SJSA1 (cell line): ENCODE measurements at places on chromosomes 12 and 14.
A peak's percentile ranks its signal among the peaks of the same experiment; 100 is the strongest.

- DNase-seq: no peak
Observed at GRCh38 chr14:57087841-57088240, 180.9 kb downstream of the EXOC5 start.

DNA sequence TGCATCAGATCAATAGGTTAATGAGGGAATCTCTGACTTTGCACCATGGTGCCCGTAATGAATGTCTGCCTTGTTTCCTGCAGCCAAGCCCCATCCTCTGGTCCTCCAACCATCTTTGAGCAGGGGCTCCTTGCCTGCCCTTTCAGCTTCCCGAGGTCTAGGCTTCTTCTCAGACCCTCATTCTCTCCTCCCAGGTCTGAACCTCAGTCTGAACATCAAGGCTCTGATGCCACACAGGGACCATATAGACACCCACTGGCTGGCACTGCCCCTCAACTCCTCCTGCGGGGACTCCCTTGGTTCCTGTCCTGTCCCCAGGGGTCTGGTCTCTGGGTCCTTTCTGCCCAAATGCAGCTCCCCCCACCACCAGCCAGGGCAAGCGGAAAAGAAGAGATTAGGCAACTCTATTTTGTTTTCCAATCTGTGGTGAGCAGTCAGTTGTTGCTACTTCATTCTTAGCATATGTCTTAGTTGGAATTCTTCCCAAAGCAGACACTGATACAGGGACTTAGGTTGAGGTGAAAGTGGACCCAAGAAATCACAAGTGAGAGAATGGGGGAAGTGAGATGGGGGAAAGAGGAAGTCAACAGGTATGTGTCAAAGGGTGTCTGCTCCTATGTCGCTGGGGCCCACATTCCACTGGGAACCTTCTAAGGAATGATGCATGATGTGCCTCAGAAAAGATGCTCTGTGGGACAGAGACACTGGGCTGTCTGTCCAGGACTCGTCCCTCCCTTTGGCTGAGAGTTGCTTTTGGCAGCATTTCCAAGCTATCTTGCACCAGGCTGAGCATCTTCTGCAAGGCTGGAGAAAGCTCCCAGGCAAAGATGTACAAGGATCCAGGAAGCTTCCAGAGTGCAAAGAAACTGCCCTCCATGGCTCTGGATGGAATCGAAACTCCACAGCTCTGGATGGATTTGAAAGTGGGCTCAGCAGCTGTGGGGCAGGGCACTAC, 1096.5 kb upstream of the TMEM132C start:
- no peak for DNase-seq

DNA sequence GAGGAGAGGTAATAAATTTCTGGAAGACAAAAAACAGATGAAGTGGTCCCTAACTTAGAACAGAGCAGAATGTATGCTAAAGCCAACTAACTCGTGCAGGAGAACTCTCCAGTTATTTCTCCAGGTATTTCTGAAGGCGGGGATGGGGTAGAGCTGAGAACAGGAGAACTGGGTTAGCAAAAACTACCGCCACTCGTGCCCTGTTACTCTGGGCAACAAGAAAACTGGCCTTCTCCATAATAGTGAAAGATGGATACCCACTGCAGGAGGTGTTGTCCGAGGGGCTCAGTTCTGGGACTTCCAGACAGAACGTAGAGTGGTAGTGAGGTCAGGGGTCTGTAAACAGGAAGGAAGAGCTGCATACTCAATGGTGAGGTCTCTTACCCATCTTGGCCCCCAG, 187.3 kb upstream of the FRMD6 start:
- DNase-seq: no peak

DNA sequence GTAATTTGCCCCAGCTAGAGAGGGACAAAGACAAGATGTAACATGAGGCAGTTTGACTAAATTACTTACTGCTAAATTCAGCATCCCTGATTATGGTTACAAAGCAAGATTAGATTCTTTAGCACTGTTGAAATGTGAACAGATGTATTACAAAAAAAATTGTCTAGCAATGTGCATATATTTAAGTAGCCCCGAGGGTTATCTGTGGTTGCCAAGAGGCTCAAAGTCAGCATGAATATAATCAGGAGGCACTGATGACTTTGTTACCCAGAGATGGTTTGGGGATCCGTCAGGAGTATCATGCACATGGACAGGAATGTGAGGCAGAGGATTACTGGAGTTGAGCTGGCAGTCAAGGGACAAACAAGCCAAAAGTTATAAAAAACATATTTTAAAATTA, 356.9 kb upstream of the CCDC196 start:
- DNase-seq: no peak

- peak; percentile 96 for DNase-seq
Observed at GRCh38 chr12:120116792-120117651, 469 bp upstream of the RAB35 start.

DNA sequence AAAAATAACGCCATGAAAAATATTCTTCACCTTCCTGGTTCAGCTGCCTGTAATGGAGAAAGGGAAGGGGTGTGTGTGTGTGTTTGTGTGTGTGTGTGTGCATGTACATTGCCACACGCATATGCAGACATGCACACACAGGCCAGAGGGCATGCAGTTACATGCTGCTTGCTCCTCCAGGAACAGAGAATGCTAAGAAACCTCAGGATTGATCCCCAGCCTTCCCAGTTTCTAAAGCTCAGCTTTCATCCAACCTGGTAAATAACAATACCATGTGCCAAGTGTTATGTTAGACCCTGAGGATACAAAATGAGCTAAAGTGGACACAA, 241.7 kb downstream of the SPTSSA start:
- no peak for DNase-seq

- DNase-seq: no peak
Observed at GRCh38 chr14:79786522-79786921, 424.8 kb downstream of the DIO2 start.

- no peak for DNase-seq
Observed at GRCh38 chr12:65460063-65460462, 181.6 kb downstream of the MSRB3 start.

GRCh38 chr12:52828591-52829021, 5.5 kb downstream of the KRT79 start:
- peak; percentile 82 for DNase-seq

DNA sequence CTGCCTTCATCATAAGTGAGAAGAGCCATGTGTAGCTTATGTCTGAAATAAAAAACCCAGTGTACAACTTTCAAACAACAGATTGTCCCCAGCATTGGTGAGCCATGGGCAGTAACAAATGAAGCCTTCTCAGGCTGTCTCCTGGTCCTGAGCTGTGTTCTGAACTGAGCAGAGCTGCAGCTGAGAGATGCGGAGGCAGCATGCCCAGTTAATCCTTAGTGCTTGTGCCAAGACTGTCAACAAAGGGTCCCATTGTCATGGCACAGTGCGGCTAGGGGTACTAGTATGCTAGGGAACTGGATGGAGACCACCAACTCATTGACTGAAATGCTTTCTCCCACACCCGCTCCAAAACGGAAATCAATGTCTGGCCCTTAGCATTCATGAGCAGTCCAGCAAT, 154.3 kb downstream of the RMST start:
- DNase-seq: no peak

- DNase-seq: no peak
Observed at GRCh38 chr12:25052196-25052913, 103.5 kb upstream of the BCAT1 start.

- DNase-seq: no peak
Observed at GRCh38 chr12:3554371-3555115, 63.5 kb downstream of the PRMT8 start.

- no peak for DNase-seq
Observed at GRCh38 chr14:65879248-65880009, 466.9 kb downstream of the FUT8 start.

GRCh38 chr14:54465654-54466053, 23.1 kb downstream of the GMFB start:
- DNase-seq: no peak

DNA sequence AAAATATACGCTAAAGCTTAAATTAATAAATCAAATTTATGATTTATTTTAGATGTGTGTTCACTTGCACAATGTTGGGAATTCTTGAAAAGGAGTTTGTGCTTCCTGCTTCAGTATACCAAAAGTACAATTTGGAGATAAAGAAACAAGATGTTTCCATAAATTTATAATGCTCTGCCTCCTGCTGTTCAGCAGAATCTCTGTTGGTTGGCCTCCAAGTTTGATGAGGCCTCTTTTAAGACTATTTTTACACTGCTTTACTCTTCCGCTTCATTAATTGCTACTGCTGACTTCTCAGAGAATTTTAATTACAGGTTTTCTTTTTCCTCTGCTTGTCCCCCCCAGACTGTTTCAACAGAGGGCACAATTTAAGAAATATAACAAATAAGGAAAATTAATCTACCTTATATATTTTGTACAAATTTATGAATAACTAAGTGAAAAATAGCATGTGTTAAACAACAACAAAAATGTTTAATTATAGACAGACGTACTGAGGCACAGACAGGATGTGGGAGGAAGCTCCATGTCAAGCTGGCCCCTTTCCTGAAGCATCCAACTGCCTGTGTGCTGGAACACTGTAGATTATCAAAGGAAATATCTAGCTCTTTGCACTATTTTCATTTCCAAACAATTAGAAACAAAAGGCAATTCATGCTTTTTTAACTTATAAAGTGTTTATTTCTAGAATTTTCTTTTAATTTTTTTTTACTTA, 83.9 kb downstream of the PIK3C2G start:
- no peak for DNase-seq

DNA sequence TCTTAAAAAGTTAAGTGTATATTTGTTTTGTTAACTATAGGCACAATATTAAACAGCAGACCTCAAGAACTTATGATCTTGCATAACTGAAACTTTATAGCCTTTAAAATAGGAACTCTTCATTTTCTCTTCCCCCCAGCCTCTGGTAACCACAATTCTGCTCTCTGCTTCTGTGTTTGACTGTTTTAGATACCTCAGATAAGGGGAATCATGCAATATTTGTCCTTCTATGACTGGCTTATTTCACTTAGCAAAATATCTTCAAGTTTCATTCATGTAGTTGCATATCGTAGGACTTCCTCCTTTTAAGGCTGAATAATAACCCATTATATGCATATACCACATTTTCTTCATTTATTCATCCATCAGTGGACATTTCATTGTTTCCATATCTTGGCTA, 131.3 kb downstream of the PTPRO start:
- DNase-seq: no peak

GRCh38 chr14:46651526-46652144, at the start of gene RPL10L:
RPL10L (minus strand) TSS chr14:46651781; CDS start chr14:46651736, 45 bp downstream.
- DNase-seq: no peak

DNA sequence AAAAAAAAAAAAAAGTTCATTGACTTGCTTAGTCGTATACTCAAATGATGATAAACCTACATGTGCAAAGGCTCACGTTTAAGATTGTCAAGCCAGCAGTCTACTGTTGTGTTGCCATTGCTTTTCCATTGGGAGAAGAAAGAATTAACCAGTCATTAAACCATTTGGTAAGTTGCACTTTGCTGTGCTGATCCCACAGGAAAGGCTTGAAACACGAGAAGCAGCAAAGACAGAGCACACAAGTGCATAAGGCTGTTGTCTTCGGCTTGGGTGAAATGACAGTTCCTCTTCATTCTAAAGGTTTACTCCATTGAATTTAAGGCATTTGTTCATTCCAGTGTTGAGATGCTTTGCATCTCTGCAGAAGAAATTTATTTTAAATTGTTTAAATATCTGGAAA, 50.1 kb downstream of the ZC3H14 start:
- no peak for DNase-seq

GRCh38 chr14:47710581-47710980, 35.2 kb upstream of the MDGA2 start:
- DNase-seq: no peak

DNA sequence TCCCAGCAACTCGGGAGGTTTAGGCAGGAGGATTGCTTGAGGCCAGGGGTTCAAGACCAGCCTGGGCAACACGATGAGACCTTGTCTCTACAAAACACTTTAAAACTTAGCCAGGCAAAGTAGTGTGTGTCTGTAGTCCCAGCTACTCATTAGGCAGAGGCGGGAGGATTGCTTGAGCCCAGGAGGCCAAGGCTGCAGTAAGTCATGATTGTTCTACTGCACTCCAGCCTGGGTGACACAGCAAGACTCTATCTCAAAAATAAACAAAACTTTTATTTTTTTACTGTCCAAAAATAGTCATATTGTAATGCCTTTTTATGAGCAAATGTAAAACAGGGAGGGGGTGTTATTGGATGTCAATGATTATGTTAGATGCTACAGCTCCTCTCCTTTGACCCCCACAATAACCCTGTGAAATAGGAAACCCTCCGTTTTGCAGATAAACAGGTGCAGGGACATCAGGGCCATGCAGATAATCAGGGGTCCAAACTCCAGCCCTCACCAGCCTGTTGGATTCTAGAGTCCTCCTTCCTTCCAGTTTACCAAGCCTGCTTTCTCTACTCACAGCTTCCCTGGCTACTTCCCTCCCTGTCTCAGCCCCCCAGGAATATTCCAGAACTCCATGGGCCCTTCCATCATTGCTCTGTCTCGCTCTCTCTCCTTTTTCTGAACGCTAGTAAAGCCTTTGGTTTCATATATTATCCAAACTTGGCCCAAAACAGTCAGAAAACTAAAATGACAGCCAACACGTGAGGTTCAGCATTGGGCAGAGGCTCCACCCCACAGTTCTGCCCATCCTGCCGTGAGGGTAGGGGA, 5.9 kb upstream of the FBLN5 start:
- DNase-seq: no peak

- DNase-seq: no peak
Observed at GRCh38 chr12:94743174-94743573, 92.8 kb upstream of the TMCC3 start.

- DNase-seq: no peak
Observed at GRCh38 chr12:54054742-54055194, 1.1 kb downstream of the HOXC4 start.

- DNase-seq: no peak
Observed at GRCh38 chr12:62129291-62129690, 130.9 kb upstream of the USP15 start.

GRCh38 chr12:23767834-23768233, 181.6 kb downstream of the SOX5 start:
- DNase-seq: peak; percentile 14

GRCh38 chr12:32588604-32589003, 90.5 kb upstream of the DNM1L start:
- no peak for DNase-seq

DNA sequence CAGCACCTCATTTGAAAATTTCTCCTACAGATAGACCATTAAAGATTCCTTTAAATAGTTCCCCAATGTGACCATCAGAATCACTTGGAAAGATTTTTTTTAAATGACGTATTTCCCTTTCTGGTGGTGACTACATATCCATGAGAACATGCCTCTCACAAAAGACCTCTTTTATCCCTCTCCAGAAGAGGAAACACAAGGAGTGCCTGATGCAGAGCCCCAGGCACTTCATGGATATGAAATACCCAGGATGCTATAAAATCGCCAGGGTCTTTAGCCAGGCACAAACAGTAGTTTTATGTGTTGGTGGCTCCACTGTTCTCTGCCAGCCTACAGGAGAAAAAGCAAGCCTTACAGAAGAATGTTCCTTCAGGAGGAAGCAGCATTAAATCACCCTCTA, 97.1 kb downstream of the ETNK1 start:
- DNase-seq: no peak

DNA sequence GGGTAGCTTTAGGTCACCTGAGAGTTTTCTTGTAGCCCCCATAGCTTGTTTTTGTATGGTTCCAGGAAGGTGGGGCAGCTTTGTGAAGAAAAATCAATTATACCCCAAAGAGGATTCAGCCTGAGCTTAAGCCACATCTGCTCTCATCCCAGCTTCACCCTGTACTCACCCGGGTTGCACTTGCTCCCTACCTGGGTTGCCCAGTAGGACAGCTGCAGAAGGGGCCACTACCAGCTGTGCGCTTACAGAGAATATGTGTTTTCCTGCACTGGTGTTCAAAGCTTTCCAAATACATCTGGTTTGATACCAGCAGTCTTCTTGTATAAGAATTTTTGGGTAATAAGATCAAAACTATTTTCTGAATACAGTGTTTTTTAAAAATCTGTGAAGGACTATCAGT, 3.0 kb upstream of the SLC38A1 start:
- no peak for DNase-seq

GRCh38 chr12:20105943-20106342, 262.4 kb upstream of the PDE3A start:
- DNase-seq: no peak
